Left ventricle myocardium inferior (tissue), 1 donor: ENCODE measurements at places on chromosomes 13 and 19. TPM values are rescaled to one million over a fixed set of nuclear protein-coding genes. Genes with fewer than 3 reads are reported as not detected.

Gene CARM1
- total RNA-seq, result 27.2 TPM

Gene LHFPL6
- 51.4 TPM for total RNA-seq

Gene CEACAM21
- total RNA-seq, result 0.60 TPM

DNA sequence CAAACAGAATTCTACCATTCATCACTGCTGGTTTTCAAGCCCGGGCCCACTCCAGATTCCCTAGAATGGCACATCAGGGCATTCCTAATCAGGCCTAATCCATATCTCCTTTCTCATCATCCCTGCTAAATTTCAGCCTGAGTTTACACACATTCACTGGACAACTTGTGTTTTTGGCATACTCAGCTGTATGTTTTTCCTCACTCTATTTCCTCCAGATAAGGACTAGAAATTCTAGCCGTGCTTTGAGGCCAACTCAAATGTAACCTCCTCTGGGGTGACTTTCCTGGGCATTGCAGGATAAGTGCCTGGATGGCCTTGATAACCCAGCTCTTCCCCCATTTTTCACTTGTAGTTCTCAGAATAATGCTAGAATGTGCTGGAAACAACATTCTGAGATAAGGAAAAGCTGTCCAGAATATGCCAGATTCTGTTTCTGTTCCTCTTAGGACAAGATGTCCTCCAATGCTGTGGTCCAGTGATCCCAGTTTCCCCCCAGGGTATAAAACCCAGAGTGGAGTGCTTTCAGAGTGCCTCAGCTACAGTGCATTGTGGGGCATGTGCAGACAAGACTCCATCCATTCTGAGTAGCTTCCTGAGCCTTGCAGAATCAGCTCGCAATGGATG lies 66.9 kb upstream of the CLDN10 start:
- peaks cover 11% of the 10 kb centered on the region for H3K4me1 ChIP-seq
- H3K36me3 ChIP-seq, result no peaks in the 10 kb centered on the region
- H3K4me3 ChIP-seq, result no peak overlapping the region
- no peaks in the 10 kb centered on the region for H3K27me3 ChIP-seq
- peak overlapping the region; percentile 37 for H3K27ac ChIP-seq
- DNase-seq, result no peak

DNA sequence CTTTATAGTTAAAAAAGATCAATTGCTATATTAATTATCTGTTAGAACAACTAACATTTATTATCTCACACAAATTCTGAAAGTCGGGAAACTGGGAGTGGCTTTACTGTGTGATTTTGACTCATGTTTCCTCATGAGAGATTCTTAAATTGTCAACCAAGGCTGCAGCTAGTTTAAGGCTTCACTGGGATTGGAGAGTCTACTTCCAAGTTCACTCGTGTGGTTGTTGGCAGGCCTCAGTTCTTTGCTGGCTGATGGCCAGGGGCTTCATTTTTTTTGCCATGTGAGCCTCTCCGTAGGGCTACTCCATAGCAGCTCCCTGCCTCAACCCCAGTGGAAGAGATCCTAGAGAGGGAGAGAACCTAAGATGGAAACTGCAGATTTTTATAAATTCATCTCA lies 24.5 kb upstream of the LPAR6 start:
- peak; percentile 76 for DNase-seq
- H3K4me3 ChIP-seq, result peak overlapping the region; percentile 22
- no peaks in the 10 kb centered on the region for H3K36me3 ChIP-seq
- no peaks in the 10 kb centered on the region for H3K27me3 ChIP-seq
- peak overlapping the region; percentile 76 for H3K27ac ChIP-seq

GRCh38 chr13:28058866-28059613 lies 41.3 kb downstream of the FLT3 start:
- no peak for DNase-seq
- H3K4me1 ChIP-seq, result no peaks in the 10 kb centered on the region
- no peak overlapping the region for H3K27ac ChIP-seq
- no peaks in the 10 kb centered on the region for H3K36me3 ChIP-seq
- peaks cover 33% of the 10 kb centered on the region for H3K27me3 ChIP-seq

DNA sequence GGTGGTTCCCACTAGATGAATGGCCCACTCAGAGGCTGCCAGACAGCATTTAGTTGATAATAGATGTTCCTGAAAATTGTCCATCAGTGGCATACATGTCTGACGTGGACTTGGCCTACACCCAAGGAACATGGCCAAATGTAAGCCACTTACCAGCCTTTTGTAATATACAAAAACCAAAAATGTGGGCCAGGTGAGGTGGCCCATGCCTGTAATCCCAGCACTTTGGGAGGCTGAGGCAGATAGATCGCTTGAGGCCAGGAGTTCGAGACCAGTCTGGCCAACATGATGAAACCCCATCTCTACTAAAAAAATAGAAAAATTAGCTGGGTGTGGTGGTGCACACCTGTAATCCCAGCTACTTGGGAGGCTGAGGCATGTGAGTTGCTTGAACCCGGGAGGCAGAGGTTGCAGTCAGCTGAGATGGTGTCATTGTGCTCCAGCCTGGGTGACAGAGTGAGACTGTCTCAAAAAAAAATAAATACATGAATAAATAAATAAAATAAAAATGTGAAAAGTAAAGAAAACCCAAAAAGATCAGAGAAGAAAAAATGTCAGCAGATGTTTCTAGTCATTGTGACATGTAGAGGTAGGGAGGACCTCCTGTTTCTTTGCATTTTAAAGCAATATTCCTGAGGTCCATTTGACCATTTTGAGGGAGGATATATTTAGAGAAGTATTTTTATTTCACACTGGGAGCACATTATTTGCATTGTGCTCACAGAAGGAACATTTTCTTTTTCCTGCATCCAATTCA lies 7.1 kb upstream of the WTIP start:
- peaks cover 40% of the 10 kb centered on the region for H3K36me3 ChIP-seq
- no peak for DNase-seq
- H3K27me3 ChIP-seq, result no peaks in the 10 kb centered on the region
- no peak overlapping the region for H3K27ac ChIP-seq

DNA sequence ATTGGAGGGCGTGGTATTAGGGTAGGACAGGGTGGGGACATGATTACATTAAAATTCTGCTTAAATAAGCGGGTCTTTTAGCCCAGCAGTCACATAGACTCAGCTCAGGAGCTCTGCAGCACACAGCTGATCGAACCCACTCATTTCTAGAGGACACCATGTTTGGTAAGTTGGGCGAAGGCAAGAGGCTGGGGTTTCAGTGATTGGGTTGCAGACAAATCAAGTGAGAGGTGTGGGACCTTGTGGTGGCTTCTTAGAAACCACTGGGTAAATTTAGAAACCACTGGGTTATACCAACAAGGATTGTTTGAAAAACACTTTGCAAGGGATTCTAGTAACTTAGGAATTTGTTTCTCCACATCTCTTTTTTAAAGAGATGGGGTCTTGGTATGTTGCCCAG lies at the start of gene LEUTX:
LEUTX (plus strand) TSS at position 92 of the 400 bp plus-strand sequence; CDS start at position 159, 67 bp downstream.
- H3K4me3 ChIP-seq, result no peak within 1 kb of the TSS
- DNase-seq, result no peak
- H3K27ac ChIP-seq, result no peak within 1 kb of the TSS
- peaks cover 34% of the 10 kb centered on the region for H3K27me3 ChIP-seq

DNA sequence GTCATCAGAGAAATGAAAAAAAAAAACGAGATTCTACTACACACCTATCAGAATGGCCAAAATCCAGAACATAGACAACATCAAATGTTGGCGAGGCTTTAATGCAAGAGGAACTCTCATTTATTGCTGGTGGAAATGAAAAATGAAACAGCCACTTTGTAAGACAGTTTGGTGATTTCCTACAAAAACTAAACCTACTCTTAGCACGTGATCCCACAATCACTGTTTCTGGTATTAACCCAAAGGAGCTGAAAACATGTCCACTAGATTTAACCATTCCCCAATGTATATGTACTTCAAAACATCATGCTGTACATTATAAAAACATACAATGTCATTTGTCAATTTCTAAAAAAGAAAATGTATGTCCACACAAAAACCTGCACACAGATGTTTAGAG lies 13.0 kb downstream of the MYCBP2 start:
- H3K27me3 ChIP-seq, result no peaks in the 10 kb centered on the region
- no peaks in the 10 kb centered on the region for H3K36me3 ChIP-seq
- no peak for DNase-seq
- no peak overlapping the region for H3K27ac ChIP-seq
- peaks cover 64% of the 10 kb centered on the region for H3K4me1 ChIP-seq
